Stimulated activated CD8-positive, alpha-beta memory T cell treated with anti-CD3 and anti-CD28 coated beads, Interleukin-4, amount 100 ng/mL, for 24 hours (primary cell): ENCODE measurements at places on chromosomes 4 and X.

GRCh38 chr4:139596034-139596683, 40.1 kb upstream of the SETD7 start:
- no peak for DNase-seq

DNA sequence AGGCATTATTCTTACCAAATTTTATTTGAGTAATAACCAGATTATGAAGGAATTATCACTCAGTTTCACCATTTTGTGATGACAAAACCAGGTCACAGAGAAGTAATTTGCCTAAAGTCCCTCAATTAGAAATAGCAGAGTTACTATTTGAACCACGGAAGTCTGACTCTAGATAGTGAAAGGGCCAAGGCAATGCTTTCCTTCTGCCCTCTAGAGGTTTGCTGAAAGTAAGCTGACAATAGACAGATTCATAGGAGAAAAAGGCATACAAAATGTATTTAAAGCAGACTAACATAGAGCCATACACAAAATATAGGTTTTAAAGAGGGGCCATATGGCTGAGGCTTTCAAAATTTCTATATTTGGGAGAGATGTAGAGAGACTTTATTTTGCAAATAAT, 43.1 kb downstream of the CXXC4 start:
- no peak for DNase-seq

GRCh38 chr4:89906777-89907521, 12.3 kb downstream of the MMRN1 start:
- no peak for DNase-seq

DNA sequence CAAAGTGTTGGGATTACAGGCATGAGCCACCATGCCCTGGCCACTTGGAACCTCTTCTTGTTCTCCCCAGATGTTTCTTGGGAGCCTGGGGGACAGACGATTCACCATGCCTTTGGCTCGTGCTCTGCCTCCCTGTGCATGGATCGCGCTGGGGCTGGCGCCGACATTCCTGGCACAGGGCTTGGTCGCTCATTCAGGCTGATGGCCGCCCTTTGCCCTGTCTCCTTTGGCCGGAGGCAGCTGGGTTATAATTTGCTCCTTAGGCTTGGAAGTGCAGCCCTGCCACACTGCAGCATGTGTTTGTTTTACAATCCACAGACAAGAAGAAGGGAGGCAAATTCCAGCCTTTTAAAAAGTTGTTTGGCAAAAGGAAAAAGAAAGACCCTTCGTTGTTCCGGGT, 115.3 kb downstream of the AASDH start:
- DNase-seq = no peak

DNA sequence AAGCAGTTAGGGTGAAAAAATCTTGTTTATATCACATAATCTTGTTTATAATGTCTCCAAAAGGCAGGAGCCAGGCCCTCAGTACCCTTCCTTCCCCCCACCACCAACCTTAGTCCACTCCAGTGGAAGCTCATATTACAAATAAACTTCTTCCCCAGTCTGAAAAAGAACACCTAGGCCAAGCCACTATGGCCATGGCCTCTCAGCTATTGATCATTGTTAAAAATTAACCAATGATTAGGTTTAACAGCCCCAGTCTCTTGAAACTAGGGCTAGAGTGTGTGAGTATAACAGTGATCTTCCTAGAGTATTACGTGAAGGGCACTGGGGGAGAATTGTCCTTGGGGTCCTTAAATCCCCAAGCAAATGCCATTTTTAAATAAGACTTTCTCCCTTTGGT, 411.9 kb upstream of the EDA2R start:
- no peak for DNase-seq

- no peak for DNase-seq
Observed at GRCh38 chr4:14384824-14385223, 617.5 kb upstream of the CPEB2 start.

- no peak for DNase-seq
Observed at GRCh38 chrX:138691186-138691585, 20.3 kb downstream of the FGF13 start.

GRCh38 chr4:40612283-40612682, 17.4 kb downstream of the RBM47 start:
- DNase-seq = no peak

- DNase-seq = no peak
Observed at GRCh38 chr4:173181848-173182247, 13.2 kb downstream of the GALNT7 start.

DNA sequence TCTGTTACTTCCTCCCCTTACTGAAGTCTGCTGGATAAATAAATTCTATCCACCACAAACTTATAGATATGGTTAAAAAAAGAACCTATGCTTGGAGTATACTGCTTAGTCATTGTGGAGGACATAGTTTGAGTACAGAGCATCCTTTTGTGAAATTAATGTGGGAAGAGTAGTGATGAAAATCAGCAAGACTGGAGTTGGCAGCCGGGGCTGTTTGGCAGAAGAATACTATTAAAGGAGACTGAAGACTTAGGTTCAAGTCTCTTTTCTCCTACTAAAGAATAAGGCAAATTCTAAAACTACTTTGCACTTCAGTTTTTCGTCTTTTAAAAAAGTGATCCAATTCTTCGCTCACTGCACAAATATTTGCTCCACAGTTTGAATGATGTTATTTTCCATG, 326.6 kb upstream of the ATOH1 start:
- no peak for DNase-seq

GRCh38 chrX:15985937-15986336, 131.3 kb upstream of the AP1S2 start:
- DNase-seq = no peak

GRCh38 chr4:128660361-128661215, 148.9 kb upstream of the JADE1 start:
- no peak for DNase-seq

GRCh38 chrX:78555401-78555980, 103.6 kb downstream of the RTL3 start:
- no peak for DNase-seq

DNA sequence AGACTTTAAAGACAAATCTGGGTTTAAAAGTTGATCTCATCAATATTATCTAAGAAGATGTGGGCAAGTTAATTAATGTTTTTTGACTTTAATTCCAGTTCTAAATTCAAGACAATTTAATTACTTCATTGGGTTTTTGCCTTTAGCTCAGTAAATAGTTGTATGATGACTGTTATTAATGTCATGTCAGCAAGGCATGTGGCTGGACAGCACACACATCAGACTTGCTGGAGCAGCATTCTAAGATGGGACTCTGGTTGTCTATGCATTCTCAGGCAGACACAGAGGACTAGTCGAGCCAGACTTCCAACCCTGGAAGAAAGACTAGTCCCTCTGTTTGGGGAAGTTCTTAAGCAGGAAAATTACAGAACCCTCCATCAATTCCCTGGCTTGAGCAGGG, 180.7 kb upstream of the GK2 start:
- DNase-seq = no peak

GRCh38 chr4:106601519-106601918, 232.9 kb upstream of the GIMD1 start:
- DNase-seq = no peak

DNA sequence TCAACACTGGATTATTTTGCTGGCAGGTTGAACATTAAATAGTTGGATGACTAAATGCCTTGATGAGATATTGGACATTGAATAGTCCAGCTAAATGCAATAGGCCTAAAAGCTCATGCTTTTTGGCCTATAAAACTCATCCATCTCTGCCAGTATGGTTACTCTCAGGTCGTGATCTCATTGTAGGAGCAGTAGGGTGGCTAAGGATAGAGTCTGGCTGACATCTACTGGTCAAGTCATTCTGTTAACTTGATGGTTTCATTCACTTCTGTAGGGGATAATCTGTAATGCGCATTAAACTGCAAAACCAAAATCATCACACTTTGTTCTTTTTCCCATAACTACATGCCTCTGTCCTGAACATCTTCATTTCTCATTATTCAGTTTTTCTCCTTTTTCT, 227.0 kb downstream of the DKK2 start:
- no peak for DNase-seq

GRCh38 chr4:155956461-155956860, 2.8 kb upstream of the CTSO start:
- no peak for DNase-seq

- DNase-seq = no peak
Observed at GRCh38 chrX:16484338-16484737, 165.6 kb upstream of the S100G start.

DNA sequence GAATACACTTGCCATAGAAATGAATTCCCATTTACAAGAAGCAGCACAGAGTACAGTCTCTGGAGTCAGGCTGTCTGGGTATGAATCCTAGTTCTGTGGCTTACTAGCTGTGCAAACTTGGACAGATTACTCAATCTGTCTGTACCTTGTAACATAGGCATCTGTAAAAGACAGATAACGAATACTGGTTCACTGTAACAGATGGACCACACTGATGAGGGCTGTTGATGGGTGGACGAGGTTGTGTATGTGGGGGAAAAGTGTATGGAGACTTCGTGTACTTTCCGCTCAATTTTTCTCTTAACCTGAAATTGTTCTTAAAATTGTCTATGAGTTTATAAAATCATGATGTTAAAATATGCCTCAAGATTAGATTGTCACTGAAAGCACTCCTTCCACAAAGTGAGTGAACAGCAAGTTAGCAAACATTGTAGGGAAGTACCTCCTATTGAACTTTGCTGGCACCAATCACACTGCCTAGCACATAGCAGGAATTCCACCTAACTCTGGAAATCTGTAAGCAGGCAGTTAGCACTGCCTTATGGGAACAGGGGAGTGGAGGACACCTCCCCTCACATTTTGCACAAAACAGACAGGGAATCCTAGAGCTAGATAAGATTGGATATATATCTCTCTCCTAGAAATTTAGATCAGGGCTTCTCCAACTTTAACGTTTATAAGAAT, 6.5 kb upstream of the EXOSC9 start:
- DNase-seq = no peak

GRCh38 chr4:99853999-99854398, 37.4 kb downstream of the DAPP1 start:
- DNase-seq = no peak

DNA sequence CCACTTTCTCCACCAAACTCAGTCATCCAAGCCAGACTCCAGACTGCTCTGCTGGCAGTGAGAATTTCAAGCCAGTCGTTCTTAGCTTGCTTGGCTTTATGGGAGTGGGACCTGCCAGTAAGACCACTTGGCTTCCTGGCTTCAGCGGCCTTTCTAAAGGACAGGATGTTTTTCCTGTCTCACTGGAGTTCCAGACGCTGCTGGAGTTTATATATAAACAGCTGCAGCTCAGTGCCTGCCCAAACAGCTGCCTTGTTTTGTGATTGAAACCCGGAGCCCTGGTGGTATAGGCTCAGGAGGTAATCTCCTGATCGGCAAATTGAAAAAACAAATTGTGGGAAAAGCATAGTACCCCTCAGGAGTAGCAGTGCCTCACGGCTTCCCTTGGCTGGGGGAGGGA, 1165.8 kb upstream of the ADGRL3 start:
- no peak for DNase-seq

- no peak for DNase-seq
Observed at GRCh38 chr4:154743683-154744340, at the start of gene LRAT. TSS of gene LRAT (plus strand) at chr4:154744000. CDS start at chr4:154744327, 327 bp downstream.

DNA sequence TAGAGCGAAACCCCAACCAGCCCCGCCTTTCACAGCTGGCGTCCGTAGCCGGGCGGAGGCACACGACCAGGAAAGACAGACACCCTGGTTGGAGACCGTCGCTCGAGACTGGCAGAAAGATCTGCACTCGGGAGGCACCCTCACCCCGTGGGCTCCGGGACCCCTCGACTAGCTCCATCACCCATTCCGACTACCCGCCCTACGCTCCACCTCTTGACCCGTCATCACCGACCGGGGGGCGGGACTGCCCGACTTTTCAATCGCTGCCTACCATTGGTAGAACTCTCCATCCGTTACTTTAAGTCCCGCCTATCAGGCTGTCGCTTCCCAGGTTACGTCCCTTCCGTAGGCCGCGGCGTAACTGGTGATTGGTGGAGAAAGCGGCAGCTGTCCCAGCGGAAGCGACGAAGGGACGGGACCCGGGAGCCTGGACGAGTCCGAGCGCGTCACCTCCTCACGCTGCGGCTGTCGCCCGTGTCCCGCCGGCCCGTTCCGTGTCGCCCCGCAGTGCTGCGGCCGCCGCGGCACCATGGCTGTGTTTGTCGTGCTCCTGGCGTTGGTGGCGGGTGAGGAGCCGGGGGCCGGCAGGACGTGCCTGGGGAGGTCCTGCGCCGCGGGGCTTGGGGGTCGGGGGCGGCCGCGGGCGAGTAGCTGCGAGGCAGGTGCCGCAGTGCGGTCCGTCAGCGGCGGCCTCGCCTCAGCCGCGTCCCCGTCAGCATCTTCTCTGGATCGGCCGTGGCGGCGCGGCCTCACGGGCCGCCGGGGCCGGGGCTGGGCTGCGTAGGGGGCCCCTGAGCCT, at the start of gene ATP6AP2:
Gene ATP6AP2 (plus strand): TSS at position 434 of the 799 bp plus-strand sequence. CDS start 96 bp downstream, at position 530.
- peak; percentile 78 for DNase-seq

- no peak for DNase-seq
Observed at GRCh38 chr4:140930557-140930956, 174.4 kb upstream of the TBC1D9 start.

GRCh38 chr4:33959519-33959918, 2284.8 kb downstream of the ARAP2 start:
- no peak for DNase-seq

GRCh38 chr4:106364282-106364681, 4.3 kb downstream of the GIMD1 start:
- DNase-seq = no peak

DNA sequence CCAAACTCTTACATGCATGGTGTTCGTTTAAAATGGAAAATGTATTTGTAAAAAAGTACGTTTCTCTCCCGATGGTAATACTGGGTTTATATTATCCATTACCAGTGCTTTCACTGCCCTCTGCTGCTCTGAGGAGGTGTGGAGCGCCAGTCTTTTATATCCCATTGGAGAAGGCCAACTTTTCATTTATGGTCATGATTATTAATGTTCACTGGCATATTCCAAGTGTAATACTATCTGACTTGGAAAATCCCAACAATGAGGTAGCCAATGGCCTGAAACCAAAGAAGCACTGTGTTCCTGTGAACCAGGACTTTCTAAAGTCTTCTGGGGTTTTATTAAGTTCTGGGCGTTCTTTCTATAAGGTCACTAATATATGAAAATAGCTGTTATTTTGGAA, 80.7 kb downstream of the SYNPO2 start:
- DNase-seq = no peak

GRCh38 chrX:36445566-36445965, 526.0 kb downstream of the CFAP47 start:
- no peak for DNase-seq
